Stimulated activated CD4-positive, alpha-beta T cell treated with anti-CD3 and anti-CD28 coated beads, Interleukin-12 subunit alpha, Interleukin-12 subunit beta, amount 100 ng/mL, for 48 hours (primary cell): ENCODE measurements at places on chromosomes 3 and 15.

DNA sequence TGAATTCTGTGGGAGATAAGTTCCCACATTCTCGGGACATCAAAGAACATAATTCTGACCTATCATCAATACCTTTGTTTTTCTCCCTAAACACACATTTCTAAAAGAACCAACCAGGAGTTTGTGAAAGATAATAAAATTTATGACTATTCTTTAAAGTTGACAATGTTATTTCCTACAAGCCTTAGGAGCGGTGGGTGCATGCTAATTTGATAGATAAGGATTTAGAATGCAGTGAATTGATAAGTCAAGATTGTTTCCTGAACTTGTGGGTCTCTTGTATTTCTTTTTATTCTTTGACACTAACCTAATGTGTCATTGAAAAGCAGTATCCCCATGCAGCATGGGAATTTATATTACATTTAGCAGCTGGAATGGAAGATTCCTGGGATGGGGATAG lies 10.3 kb upstream of the UBE2E2 start:
- DNase-seq = no peak

DNA sequence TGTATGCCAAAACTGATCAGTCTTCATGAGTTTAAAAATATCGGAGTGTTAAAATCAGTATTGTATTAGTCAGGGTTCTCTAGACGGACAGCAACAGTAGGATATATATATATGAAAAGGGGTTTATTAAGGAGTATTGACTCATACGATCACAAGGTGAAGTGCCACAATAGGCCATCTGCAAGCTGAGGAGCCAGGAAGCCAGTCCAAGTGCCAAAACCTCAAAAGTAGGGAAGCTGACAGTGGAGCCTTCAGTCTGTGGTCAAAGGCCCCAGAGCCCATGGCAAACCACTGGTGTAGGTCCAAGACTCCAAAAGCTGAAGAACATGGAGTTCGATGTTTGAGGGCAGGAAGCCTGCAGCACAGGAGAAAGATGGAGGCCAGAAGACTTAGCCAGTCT lies 391.0 kb upstream of the CADM2 start:
- no peak for DNase-seq

- no peak for DNase-seq
Measured at GRCh38 chr3:14810070-14810791, 8.5 kb upstream of the FGD5 start.

DNA sequence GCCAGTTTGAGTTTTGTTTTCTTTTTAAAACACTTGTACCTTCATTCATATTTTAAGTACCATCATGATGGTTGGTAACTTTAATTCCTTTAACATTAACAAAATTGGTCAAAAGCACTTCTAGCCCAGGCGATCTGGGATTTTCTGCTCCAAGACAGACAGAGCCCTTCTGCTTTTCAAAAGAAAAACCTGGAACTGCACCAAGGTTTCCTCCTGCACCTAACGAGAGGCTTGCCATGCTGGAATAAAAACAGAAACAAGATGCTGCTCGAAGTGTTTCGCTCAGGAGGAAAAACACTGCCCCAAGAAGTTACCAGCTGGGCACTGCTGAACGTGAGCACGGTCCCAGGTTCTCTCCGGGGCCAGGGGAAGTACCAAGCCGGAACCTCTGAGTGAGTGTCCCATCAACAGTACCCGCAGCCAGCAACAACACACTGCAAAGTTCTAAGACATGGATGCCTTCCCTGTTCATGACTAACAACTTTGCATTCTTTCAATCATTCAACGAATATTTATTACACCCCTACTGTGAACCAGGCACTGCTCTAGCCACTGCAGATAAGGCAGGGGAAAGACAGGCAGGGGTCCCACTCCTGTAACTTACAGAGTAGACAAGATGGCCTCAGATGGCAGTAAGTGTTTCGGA lies 98.8 kb downstream of the XXYLT1 start:
- DNase-seq = no peak

DNA sequence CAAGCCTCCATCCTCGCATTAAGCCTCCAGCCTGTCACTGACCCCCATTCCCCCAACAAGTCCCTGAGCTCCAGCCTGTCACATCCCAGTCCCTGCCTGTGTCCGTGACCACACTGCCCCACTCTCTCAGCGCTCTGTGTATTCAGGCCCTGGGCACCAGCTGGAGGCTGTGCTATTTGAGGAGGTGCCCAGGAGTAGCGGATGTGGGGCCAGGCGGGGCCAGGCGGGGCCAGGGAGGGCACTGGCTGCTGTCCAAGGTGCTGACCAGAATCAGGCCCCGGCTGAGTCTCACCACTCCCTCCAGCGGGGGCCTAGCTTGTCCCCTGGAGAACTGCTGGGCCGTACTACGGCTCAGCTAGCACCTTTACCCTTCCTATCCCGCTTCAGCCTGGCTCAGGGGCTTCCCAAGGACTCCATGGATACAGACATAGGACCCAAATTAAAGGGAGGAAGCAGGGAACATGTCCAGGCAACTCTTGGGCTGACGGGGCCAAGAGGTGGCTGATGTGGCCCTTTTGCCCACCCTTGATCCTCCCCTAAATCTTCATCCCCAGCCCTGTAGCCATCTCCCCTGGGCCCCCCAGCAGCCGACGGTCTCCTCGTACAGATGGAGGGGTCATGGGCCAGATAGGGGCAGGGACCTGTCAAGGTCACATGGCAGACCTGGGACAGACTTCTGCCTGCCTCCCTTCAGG lies 1.1 kb downstream of the HHATL start:
- peak; percentile 61 for DNase-seq

DNA sequence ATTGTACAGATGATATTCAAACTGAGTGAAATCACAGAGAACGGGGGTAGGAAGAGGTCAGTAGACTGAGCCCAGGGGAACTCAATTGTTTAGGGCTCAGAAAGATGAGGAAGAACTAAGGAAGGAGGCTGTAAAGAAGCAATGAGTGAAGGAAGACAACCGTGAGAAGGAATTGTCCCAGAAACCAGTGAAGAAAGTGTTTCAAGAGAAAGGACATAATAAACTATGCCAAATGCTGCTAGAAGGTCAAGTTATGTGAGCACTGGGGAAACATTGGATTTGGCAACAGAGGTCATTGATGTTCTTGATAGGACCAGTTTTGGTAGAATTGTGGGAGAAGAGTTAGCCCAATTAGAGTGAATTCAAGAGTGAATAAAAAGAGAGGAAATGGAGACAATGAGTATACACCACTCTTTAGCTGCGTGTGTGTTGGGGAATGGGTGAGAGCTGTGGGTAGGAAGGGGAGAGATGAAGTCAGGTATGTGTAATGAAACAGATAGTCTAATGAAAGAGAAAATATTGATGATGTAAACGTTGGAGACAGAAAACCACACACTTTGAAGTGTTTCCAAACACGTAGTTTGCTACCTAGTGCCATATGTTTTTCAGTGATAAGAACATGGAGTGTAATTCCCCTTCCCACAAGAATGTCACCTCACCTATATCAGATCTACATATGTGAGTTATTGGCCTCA lies 42.5 kb upstream of the MME start:
- no peak for DNase-seq

GRCh38 chr3:154135511-154136173 lies 14.5 kb downstream of the ARHGEF26 start:
- DNase-seq = no peak

DNA sequence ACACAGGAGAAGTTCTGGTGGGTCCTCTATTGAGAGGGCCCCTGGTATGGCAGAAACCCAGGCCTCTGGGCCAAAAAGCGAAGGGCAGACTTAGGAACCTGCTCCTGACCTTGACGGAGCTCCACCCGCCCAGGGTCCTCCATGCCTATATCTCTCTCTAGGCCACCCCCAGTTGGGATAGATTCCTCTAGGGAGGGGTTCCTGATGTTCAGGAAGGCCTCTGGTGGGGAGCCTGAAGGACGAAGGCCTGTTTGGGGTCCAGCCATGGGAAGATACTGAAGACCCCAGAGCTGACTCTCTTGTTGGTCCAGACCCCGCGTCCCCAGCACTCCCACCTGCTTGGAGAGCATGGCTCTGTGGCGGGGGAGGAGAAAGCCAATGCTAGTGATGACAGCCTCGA lies 104.2 kb downstream of the CORO2B start:
- DNase-seq = no peak

- no peak for DNase-seq
Measured at GRCh38 chr3:46303240-46303639, 50.7 kb upstream of the CCR2 start.

GRCh38 chr3:150449169-150449721 lies 41.1 kb downstream of the TSC22D2 start:
- DNase-seq = no peak

GRCh38 chr3:113557374-113557773 lies 25.0 kb downstream of the SIDT1 start:
- no peak for DNase-seq

- no peak for DNase-seq
Measured at GRCh38 chr3:37170060-37170459, 4.3 kb downstream of the LRRFIP2 start.

GRCh38 chr3:136818191-136818768 lies 646 bp upstream of the SLC35G2 start:
- DNase-seq = no peak
